Nucleus accumbens (tissue), 56 donors: ENCODE measurements at places on chromosomes 5 and 9.

- no peak for DNase-seq
These were observed 1029.6 kb downstream of the CDH12 start for GRCh38 chr5:21823588-21823987.

- DNase-seq = no peak
These were observed 42.2 kb upstream of the ICE1 start for GRCh38 chr5:5380298-5380697.

DNA sequence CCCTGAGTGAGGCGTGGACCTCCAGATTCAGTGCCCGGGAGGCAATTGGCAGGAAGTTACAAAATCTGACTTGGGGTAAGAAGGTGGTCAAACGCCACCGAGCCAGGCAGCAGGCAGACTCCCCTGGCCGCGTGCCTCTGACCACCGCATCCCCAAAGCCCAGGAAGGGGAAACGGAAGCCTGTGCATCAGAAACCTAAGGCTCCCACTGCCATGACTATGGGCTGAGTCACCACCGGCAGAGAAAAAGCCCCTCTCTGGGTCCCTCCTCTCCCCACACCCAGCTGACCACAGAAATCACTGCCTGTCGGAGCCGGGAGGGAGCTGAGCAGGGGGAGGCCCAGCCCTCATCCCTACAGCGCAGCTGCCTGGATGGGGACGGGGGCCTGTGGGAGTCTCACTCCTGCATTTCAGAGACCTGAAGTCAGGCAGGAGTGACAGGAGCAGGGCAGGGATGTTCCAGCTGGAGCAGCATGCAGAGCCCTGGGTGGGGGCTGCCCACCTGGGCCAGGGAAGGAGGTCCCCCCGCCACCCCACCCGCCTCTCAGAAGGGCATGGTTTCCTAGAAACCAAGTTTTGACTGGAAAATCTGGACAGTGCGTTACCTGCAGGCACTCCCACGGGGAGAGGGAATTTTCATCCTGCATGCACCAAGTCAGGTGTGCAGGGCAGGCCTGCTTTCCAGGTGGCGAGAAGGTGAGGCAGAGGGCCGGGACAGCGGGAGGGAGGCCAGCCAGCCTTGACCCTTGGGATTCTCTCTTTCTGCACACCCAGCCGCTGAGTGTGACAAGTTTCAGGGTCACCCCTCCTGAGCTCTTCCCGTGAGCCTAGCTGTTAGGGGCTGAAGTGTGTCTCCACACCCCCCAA is 68.2 kb downstream of the LRSAM1 start:
- no peak for DNase-seq

DNA sequence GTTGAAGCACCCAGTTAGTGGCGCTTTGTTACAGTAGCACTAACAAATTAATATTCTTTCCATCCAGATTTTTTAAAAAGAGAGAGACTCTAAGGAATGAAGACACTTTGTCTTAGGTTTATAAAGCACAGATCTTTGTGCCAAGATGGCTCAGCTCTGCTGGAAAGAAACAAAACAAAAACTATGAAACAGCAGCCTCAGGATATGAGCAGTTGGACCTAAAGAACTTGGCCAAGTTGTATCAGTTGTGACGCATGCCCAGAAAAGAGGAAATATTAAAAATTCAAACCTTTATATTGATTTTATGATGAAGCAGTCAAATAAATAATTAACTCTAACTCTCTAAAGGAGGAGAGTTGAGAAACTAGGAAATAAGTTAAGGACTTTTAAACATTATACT is 427.2 kb downstream of the SPOCK1 start:
- DNase-seq = no peak

GRCh38 chr9:136275655-136276429 is 28.1 kb downstream of the CCDC187 start:
- no peak for DNase-seq
